Colonic mucosa (tissue), 4 donors: ENCODE measurements at places on chromosomes 11 and 22. TPM values are rescaled to one million over a fixed set of nuclear protein-coding genes. Genes with fewer than 3 reads are reported as not detected.

DNA sequence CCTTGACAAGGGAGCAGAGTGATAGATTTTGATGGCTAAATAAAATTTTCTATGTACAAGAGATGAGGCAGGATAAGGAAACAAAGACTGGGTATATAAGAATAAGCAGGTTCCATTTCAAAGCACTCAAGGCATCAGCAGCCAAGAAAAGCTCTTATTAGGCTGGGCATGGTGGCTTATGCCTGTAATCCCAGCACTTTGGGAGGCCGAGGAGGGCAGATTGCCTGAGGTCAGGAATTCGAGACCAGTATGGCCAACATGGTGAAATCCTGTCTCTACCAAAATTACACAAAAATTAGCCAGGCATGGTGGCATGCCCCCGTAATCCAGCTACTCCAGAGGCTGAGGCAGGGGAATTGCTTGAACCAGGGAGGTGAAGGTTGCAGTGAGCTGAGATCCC lies 563.4 kb upstream of the CCDC179 start:
- no peak overlapping the region for H3K4me3 ChIP-seq
- no peak overlapping the region for H3K27ac ChIP-seq
- no peak for DNase-seq
- H3K27me3 ChIP-seq = no peaks in the 10 kb centered on the region

The ART1 gene
- total RNA-seq = not detected

The OSBP2 gene
- total RNA-seq = 4.3 TPM

DNA sequence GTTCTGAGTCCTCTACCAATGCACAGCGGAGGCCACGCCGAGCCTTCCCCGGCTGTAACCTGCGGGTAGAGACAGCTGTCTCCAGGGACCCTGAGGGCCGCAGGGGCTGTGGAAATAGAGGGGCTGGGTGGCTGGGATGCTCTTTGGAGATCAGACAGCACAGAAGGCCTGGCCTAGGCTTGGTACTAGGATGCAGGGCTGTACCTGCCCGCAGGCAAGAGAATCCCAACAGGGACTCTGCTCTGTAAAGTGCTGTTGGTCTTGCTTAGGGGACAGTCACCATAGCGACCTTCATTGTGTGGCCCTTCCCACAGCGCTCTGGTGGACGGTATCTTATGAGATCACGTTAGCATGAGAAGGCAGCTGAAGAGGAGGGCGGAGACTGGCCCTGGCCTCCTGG lies 11.3 kb upstream of the KCNJ5 start:
- H3K27ac ChIP-seq = no peak overlapping the region
- DNase-seq = no peak
- H3K36me3 ChIP-seq = no peaks in the 10 kb centered on the region

DNA sequence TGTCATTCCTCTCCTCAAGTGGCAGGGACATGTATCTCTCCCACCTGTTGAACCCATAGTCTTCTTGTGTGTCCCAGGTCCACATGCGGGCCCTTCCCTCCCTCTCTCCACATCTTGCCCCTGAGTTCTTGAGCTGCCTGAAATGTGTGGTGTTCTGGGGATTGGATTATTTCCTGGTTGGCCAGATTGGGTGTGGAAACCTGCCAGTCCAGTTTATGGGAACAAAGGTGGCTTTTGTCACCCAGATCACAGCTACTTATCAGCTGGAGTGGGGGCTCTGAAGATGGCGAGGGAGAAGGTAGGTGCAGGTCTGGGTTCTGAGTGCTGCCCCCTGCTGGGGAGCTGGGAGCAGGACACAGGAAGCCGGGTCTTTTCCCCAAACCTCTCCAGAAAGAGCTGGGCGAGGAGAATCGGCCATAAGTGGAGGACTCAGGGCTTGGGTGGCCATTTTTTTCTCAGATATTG lies 14.2 kb downstream of the DTX4 start:
- H3K27me3 ChIP-seq = no peaks in the 10 kb centered on the region
- peaks cover 39% of the 10 kb centered on the region for H3K4me1 ChIP-seq
- peaks cover 2% of the 10 kb centered on the region for H3K36me3 ChIP-seq

DNA sequence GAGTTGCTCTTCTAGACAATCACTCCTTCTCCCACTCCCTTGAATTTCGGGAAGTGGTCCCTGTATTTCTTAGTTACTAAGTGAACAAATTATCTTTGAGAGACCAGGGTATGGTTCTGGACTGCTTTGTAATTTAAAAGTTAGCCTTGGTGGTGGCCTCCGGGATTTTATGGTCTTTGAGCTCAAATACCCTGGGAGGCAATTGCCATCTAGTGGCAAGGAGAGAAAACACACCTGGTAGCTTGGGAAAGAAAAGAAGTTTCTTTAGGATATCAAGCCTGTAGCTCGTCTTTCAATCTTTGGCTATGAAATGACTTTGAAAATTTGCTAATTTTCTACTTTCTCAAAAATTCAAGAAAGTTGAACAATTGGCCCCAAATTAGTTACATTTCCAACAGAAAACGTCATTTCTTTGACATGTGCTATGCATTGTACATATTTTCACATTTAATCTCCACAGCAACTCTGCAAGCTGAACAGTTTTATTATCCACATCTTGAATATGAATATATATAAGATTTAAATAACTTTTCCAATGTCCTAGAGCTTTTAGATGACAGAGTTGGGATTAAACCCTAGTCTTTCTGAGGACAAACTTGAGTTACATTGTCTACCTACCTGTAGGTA lies 39.1 kb downstream of the MMP27 start:
- no peak overlapping the region for H3K27ac ChIP-seq
- no peaks in the 10 kb centered on the region for H3K27me3 ChIP-seq
- peak; percentile 31 for DNase-seq
- H3K4me1 ChIP-seq = no peaks in the 10 kb centered on the region
- H3K36me3 ChIP-seq = no peaks in the 10 kb centered on the region

The PARVB gene
- 11.4 TPM for total RNA-seq

- DNase-seq = no peak
- H3K4me1 ChIP-seq = no peaks in the 10 kb centered on the region
- H3K27me3 ChIP-seq = no peaks in the 10 kb centered on the region
- H3K27ac ChIP-seq = no peak overlapping the region
- H3K4me3 ChIP-seq = no peak overlapping the region
Observed at GRCh38 chr11:95736809-95737208, 52.8 kb downstream of the FAM76B start.

The PACSIN2 gene
- total RNA-seq = 143 TPM

The TENM4 gene
- 1.2 TPM for total RNA-seq

The MPZL2 gene
- 114 TPM for total RNA-seq

The SYT12 gene
- 0.29 TPM for total RNA-seq

The KDM4D gene
- total RNA-seq = not detected

- H3K27me3 ChIP-seq = no peaks in the 10 kb centered on the region
- no peak overlapping the region for H3K4me3 ChIP-seq
- peak overlapping the region; percentile 65 for H3K27ac ChIP-seq
Observed at GRCh38 chr11:15146271-15147003, 31.7 kb downstream of the INSC start.

DNA sequence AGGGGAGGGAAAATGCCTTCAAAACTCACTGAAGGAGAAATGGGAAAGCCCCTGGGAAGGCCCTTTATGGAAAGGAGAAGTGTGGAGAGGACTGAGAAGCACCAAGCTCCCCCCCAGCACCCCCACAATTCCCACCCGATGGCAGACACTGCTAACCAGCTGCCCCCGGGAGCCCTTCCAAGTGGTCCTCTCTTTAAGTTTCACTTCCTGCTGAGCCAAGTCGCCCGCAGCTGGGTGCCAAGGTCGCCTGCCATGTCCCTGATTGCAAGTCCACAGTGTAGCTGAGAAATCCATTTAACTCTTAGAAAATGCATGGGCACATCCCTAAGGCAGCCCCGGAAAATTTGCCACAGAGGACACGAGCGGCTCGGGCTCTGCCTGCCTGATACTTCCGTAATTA lies 68.2 kb downstream of the GALNT18 start:
- H3K27me3 ChIP-seq = no peaks in the 10 kb centered on the region
- DNase-seq = no peak
- no peak overlapping the region for H3K27ac ChIP-seq

DNA sequence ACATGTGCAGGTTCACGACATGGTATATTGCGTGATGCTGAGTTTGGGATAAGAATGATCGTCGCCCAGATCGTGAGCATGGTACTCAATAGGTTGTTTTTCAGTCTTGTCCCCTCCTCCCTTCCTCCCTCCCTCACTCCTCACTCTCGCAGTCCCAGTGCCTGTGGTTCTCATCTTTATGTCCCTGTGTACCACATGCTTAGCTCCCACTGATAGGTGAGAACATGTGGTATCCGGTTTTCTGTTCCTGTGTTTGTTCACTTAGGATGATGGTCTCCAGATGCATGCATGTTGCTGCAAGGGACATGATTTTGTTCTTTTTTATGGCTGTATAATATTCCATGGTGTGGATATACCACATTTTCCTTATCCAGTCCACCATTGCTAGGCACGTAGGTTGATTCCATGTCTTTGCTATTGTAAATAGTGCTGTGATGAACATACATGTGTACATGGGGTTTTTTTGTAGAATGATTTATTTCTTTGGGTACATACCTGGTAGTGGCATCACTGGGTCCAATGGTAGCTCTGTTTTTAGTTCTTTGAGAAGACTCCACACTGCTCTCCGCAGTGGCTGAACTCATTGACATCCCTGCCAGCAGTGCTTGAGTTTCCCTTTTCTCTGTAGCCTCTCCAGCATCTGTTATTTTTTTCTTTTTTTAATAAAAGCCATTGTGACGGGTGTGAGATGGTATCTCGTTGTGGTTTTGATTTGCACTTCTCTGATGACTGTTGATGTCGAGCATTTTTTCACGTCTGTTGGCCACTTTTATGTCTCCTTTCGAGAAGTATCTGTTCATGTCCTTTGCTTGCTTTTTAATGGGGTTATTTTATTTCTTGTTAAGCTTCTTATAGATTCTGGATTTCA lies 16.4 kb downstream of the ZBED4 start:
- DNase-seq = no peak
- no peaks in the 10 kb centered on the region for H3K4me1 ChIP-seq
- H3K4me3 ChIP-seq = no peak overlapping the region

- no peak overlapping the region for H3K27ac ChIP-seq
- H3K27me3 ChIP-seq = no peaks in the 10 kb centered on the region
- no peak overlapping the region for H3K4me3 ChIP-seq
- H3K36me3 ChIP-seq = no peaks in the 10 kb centered on the region
- DNase-seq = no peak
Observed at GRCh38 chr11:107744736-107745135, 32.9 kb upstream of the SLN start.

The MMP11 gene
- 2.3 TPM for total RNA-seq

GRCh38 chr22:35065183-35065582 lies 775 bp upstream of the ISX start:
- H3K4me3 ChIP-seq = no peak overlapping the region
- H3K4me1 ChIP-seq = peaks cover 4% of the 10 kb centered on the region
- no peaks in the 10 kb centered on the region for H3K27me3 ChIP-seq
- H3K36me3 ChIP-seq = no peaks in the 10 kb centered on the region
- peak overlapping the region; percentile 79 for H3K27ac ChIP-seq

The CCDC116 gene
- not detected for total RNA-seq

DNA sequence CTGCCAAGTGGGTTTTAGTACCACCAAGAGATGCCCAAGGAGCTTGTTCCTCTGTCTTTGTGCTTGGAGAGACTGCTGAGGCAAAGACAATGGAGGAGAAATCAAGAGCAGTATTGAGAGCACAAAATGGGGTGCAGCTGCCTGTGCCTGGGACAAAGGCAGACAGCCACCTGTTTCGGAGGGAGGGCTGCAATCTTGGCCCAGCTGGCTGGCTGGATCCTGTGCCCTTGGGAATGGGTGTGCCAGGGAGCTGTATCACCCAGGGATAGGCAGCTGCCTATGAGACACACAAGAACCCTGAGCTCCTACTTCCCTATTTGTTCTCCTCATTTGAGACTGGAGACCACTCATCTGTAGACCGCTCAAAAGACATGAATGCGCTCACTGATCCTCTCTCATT lies 23.3 kb upstream of the CHRM4 start:
- DNase-seq = no peak
- H3K36me3 ChIP-seq = peaks cover 4% of the 10 kb centered on the region
- H3K27me3 ChIP-seq = no peaks in the 10 kb centered on the region
- H3K4me1 ChIP-seq = no peaks in the 10 kb centered on the region
- H3K27ac ChIP-seq = no peak overlapping the region

- H3K4me1 ChIP-seq = no peaks in the 10 kb centered on the region
- H3K27ac ChIP-seq = no peak overlapping the region
- no peak overlapping the region for H3K4me3 ChIP-seq
- H3K27me3 ChIP-seq = no peaks in the 10 kb centered on the region
- no peak for DNase-seq
Observed at GRCh38 chr11:119481667-119482400, 58.9 kb upstream of the THY1 start.

GRCh38 chr11:122224867-122225266 lies 108.9 kb upstream of the BLID start:
- H3K4me3 ChIP-seq = no peak overlapping the region
- H3K4me1 ChIP-seq = no peaks in the 10 kb centered on the region
- H3K27me3 ChIP-seq = no peaks in the 10 kb centered on the region
- DNase-seq = no peak
- H3K27ac ChIP-seq = no peak overlapping the region

DNA sequence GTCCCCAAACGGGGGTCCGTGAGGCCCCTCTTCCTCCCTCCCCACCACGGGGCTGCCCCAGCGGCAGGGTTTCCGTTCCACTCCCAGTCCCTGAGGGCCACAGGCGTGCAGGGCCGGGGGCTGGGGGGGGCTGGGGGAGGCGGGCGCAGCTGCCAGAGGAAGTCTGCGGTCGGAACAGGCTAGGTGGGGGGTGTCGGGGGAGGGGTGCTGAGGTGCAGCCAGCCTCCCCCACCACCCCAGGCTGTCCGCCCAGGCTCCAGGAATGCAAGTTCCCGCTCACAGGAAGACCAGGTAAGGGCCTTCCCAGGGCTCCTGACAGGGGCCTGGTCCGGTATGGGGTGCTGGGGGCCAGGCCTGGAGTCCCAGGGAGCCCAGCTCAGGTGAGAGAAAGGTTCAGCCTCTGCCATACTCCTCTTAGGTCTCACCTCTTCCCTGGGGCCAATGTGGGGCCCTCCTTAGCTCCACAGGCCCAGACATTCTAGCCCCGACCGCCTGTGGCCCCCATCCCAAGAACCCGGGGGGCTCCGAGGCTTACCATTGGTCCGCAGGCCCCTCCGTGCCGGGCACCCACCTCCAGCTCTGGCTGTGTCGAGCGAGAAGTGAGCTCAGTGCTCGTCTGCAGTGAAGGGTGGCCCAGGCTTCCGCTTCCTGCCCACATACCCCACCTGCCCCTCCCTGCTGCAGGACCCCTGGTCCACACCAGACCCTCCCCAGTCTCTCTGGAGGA lies at the start of gene PTPRCAP:
Gene PTPRCAP, minus strand, starts transcription at position 601 of the 727 bp plus-strand sequence. Its CDS starts 63 bp downstream, at position 538.
- H3K36me3 ChIP-seq = peaks cover 12% of the 10 kb centered on the region
- H3K4me1 ChIP-seq = peaks cover 6% of the 10 kb centered on the region
- peak within 1 kb of the TSS; percentile 24 for H3K4me3 ChIP-seq
- H3K27ac ChIP-seq = peak within 1 kb of the TSS; percentile 56
- H3K27me3 ChIP-seq = no peaks in the 10 kb centered on the region

The SPON1 gene
- 93.9 TPM for total RNA-seq

GRCh38 chr22:27473533-27473932 lies 328.0 kb downstream of the MN1 start:
- no peaks in the 10 kb centered on the region for H3K27me3 ChIP-seq
- no peak overlapping the region for H3K27ac ChIP-seq
- H3K4me3 ChIP-seq = no peak overlapping the region
- DNase-seq = no peak
